ENCODE measurements at places on chromosomes 7 and 10.

- DNase-seq: no peak
These were observed 4.0 kb downstream of the ZNF511 start for GRCh38 chr10:133312769-133313145.

GRCh38 chr10:3757250-3757637 lies 27.8 kb downstream of the KLF6 start:
- DNase-seq: no peak

DNA sequence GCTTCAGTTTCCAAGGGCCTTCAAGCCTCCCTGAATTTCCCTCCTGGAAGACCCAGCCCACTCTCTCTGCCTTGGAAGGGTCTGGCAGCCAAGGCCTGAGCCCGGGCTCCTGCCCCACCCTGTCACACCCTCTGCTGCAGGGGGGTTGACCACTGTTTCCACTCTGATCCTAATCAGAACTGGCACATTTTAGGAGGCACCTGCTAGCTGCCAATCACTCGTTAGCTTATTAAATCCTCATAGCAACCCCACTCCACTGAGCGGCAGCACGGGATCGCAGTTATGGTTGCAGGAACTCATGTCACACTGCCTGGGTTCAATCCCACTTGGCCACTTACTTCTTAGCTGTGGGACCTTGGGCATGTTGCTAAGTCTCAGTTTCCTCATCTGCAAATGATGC lies 12.9 kb downstream of the HSPB1 start:
- DNase-seq: no peak

DNA sequence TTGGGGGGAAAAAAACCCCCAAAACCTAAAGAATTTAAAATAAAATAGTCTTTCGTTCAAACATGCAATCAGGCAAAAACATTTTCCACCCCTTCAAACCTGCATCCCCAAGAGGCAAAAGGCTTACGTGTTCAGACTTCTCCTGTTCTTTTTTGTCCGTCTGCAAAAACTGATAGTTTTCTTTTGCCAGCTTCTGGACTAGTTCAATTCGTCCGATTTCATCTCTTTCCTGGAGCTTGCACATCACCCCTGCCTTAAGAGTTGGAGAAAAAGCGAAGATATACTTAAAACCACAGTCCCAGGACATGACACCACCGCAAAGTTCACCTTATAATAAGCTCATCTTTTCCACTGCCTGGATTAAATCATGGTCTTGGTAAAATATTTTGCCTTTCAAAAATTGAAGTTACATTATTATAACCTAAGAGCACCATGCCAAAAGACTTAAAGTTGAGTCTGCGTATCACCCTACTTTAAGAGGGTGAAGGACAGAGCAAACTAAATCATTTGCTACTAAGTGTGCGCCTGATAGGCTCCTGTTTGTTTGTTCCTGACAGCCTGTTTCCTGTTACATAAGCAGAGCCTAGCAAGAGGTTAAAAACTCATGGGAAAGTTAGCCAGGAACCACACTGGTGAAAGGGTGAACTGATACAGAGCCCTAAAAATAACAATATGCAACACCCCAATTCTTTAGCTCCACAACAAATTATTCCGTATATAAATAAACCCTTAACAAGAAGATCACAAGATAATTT lies 137.0 kb downstream of the RAPGEF5 start:
- no peak for DNase-seq

DNA sequence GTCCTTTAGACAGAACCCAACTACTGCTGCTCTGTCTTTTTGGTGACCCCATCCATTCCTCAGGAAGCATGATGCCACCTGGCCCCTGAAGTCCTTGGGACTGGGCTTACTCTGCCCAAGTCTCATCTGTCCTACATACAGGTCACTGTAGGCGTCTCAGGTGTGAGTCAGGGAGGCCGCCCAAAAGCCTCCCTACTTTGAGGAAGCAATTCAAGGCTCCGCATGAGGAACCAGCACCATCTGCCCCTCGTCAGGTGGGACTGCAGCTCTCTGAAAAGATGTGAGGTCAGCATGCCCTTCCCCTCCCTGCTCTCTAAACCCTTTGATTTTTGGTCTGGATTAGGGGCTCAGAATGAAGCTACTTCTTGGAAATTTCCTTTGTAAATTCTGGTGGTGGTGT lies 354.8 kb downstream of the CXCL12 start:
- DNase-seq: peak; percentile 56

DNA sequence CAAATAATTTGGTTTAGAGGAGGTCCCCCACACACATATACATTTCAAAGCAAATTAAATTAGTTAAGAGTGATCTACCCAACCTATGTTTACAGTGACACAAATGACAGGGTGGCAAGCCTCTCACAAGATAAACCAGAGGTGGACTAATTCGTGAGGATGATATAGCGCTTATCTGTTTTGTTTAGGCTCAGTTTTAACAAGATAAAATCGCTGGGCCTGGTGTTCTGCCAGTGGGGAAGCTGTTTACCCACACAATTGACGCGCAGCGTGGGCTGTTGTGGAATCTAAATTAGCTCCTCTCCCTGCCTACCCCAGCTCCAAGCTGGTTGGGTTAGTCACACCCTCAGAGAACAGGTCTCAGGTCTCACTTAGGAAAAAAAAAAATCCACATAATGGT lies 16.7 kb upstream of the PLXNA4 start:
- no peak for DNase-seq

Data from GM13976 (cell line).